T-helper 2 cell treated with Interferon-gamma antibody and Interleukin-4, amounts not matched to agents 5 μg/mL and 100 μg/mL, for 36 hours (primary cell): ENCODE measurements at places on chromosomes 2 and 18.

- DNase-seq = no peak
Measured at GRCh38 chr2:232672588-232672987, 24.5 kb upstream of the GIGYF2 start.

- no peak for DNase-seq
Measured at GRCh38 chr18:79720359-79720733, 40.7 kb downstream of the CTDP1 start.

GRCh38 chr2:98160554-98160953 lies 73.6 kb downstream of the VWA3B start:
- no peak for DNase-seq

DNA sequence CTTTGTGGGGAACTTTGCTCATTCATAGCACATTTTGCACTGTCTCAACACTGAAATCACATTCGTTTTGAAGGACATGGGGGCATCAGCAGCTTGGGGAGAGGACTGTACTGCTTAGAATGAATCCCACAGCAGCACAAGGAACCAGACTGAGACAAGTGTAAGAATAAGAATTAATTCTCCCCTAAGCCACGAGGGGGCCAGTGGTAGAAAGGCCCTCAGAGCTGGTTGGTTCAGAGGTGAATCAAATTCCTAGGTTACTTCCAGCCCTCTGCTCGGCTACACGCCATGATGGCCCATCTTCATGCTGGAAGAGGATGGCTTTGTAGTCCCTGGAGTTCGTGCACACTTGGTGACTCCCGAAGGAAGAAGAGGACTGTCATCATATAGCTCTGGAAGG lies 12.0 kb upstream of the MC5R start:
- no peak for DNase-seq

- no peak for DNase-seq
Measured at GRCh38 chr2:38113981-38114708, 38.2 kb upstream of the CYP1B1 start.

DNA sequence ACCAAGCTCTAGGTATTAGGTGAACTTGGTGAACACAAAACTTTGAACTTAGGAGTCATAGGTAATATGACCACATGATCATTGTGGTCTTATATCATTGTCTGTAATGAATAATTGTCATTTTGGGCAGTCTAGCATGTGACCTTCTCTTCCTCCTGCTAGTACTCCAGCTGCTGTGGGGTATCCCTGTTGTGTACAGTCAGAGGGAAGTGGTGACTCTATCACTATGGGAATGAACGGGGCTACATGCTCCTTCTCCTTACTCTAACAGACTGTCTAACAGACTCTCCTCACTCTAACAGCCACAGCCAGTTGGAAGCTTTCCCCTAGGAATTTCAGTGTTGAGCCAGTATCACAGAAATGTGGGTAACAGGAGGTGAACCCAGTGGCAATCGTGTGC lies 68.2 kb upstream of the NEDD4L start:
- no peak for DNase-seq
